Lower lobe of right lung (tissue), 2 donors: ENCODE measurements at places on chromosomes 3 and 15.

DNA sequence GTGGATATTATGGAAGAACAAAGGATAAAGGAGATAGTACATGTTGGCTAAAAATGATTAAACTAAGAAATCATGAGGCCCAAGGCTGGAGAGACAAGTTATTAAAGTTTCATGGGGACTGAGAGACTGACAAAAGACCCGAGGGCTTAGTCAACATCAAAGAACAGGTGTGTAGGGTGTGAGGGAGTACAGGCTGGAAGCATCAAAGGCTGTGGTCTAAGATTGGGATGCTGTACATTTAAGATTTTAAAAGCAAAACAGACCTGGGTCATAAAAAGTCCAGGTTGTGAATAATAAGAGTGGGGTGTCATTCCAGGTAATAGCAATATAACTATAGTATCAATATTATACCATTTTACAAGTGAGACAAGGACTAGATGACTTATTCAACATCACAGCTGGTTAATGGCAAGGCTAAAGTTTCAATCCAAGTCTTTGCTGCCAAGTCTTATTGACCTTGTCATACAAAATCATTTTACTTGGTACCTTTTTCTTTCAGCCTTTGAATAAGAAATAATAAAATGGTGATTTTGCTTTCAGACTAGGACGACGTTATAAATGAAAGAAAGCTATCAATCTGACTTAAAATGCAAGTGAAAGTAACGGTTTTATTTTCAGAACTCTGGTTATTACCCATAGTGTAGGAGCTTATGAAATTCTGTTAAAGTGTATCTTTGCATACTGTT, 211.6 kb downstream of the TNIK start:
- no peak for DNase-seq

- DNase-seq = no peak
These were observed 179.6 kb downstream of the NSMCE3 start for GRCh38 chr15:29089731-29090616.

DNA sequence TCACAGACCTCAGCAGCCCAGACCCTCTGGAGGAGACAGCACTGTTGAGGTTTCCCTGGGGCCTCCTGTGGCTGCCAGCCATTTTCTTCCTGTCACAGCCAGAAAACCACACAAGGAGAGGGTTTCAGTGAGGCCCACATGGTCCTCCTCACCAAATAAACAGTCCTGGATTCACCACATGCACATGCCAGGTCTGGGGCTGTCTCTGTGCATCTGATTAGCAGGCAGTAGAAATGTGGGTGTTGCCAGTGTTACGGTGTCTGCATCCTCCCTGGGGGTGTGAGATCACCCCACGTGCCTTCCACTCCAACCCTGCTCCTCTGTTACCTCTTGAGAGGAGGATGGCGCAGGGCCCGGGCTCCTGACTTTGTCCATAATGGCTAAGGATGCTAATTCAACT, 140.4 kb downstream of the CHDH start:
- peak; percentile 57 for DNase-seq

DNA sequence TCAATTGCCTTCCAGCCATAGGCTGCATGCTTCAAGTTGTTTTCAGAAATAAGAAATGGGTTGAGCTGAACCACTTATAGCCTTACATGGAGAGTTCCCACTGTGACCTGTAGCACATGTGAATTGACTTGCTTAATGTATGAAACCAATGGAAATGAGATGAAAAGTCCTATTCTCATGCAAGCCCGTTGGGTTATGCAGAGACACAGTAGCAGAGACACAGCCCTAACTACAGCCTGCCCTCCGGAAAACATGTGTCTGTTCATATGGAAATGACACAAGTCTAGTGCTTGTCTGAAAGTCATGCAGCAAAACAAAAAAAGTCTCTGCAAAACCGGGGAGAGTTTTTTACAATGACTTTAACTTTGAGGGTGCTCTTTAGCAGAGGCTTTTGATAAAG, 14.5 kb downstream of the HIGD2B start:
- no peak for DNase-seq

GRCh38 chr15:70198441-70199123, 100.9 kb upstream of the TLE3 start:
- DNase-seq = no peak

DNA sequence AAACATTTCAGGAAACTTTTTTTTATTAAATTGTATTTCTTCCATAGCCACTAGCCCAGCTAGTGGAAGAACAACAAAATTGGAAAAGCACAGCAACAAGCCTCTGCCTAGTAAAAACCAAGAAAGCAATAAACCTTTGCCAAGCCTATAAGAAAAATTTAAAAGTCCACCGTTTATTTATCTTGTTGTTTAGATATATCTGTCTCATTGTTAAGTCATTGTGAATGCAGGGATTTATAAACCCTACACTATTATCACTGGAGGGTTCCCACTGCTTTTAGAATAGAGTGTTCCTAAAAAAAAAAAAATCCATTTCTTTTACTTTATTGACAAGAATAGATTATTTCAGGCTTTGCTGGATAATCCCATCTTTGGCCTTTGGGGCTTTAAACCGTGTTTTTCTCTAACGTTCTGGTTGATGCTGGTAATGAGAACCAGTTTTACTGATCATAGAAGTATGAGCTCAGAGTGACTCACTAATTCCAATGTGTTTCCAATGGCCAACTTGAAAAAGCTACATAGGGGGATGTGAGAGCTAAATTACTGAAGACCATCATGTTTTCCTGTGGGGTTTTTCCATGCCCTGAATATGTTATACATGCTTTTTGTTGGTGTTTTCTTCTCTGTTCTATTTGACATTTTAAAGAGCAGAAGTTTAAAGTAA, 634.1 kb downstream of the RBMS3 start:
- no peak for DNase-seq

DNA sequence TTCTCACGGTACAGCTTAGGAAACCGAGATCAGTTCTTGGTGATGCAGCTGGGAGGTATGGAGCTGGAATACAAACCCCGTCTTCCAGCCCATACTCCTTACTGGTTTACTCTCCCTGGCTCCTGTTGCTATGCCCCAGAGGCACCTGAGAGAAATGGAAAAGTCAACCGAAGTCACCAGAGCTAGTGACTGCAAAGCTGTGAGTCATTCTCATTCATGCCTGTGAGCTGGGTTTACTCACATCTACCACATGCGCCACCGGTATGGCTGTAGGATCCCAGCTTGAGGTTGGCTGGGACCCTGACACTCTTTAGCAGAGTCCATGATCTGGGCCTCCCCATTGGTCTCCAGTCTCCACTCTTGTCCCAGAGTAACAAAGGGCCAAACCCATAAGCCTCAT, 111.5 kb upstream of the ETV5 start:
- no peak for DNase-seq

- no peak for DNase-seq
These were observed 101.6 kb downstream of the CPN2 start for GRCh38 chr3:194249323-194250097.

DNA sequence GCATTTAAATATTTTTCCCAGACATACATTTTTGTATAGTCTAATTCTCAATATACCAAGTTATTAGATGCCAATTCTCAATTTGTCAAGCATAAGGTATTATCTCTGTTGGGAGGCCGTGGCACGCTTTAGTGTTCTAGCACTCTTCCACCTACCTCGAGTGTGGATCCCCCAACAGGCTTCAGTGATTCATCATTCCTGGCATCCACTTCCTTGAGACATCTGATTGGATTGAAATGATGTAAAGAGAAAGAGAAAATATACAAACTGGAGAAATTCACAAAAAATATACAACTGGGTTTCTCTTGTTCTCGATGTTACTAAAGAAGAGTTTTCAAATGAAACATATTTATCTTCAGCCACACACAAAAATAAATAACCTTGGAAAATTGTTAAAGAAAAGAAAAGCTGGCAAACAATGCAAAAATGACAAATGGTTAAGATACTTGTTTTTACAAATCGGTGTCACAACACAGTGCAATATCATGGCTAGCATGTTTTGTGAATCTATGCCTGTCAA, 218.0 kb upstream of the CDIN1 start:
- DNase-seq = no peak

DNA sequence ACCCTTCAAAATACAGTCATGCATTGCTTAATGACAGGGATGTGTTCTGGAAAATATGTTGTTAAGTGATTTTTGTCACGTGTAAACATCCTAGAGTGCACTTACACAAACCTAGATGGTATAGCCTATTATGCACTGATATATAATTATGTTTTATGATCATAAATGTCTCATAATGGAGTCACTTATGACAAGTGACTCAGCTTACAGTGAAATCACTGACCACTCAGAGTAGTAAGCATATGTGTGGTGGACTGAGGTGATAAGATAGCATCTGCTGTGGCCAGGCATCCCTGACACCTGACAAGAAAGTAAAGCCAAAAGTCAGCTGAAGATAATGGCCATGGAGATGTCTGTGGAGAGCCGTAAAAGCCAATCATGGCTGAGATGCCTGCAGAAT, 5.4 kb downstream of the ACAD11 start:
- no peak for DNase-seq

DNA sequence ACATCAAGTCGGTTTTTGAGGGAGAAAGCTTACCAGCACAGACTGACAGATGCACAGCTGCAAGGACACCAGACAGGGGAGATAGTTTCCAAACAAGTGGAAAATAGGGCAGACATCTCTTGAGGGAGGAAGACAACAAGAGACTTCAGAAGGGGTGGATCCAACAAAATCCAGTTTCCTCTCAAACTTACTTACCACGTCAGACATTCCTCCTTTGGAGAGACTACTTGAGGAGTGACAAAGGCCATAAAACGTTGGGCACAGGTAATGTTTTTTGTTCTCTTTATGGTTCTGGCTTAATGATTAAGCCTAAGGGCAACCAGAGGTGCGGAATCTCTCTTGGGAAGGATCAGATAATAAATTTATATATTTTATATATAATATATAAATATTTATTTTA, 76.1 kb downstream of the CD200 start:
- no peak for DNase-seq

DNA sequence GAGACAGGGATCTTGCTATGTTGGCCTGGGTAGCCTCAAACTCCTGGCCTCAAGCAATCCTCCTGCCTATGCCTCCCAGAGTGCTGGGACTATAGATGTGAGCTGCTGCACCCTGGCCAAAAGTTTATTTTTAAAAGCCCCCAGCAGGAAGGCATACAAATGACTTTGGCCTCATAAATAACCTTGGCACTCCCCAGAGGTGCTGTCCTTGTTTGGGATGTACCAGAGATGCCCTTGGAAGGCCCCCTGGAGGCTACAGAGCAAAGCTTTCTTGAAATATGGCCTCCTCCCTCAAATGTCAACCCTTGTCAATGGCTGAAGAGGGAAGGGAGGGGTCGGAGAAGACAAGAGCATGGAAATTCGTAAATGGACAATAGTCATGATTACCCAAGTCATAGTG, 14.0 kb upstream of the RTP3 start:
- no peak for DNase-seq

GRCh38 chr3:9928158-9928557, 5.5 kb upstream of the CRELD1 start:
- DNase-seq = no peak

GRCh38 chr15:48794697-48795134, 16.2 kb downstream of the CEP152 start:
- DNase-seq = no peak

DNA sequence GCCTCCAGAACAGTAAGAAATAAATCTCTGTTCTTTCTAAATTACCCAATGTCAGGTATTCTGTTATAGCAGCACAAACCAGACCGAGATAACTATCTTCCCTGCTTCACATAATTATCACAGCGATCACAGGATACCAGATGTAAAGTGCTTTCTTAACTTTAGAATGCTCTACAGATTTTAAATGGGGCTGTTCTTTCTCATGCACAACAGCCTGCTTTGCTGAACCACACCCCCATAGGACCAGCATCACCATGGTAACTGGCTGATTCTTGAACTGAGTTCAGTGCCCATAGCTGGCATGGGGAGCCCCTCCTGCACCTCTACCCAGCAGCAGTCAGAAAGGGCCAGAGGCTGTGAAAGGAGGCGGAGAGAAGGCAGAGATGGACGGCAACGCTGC, 7.8 kb downstream of the CD80 start:
- no peak for DNase-seq

DNA sequence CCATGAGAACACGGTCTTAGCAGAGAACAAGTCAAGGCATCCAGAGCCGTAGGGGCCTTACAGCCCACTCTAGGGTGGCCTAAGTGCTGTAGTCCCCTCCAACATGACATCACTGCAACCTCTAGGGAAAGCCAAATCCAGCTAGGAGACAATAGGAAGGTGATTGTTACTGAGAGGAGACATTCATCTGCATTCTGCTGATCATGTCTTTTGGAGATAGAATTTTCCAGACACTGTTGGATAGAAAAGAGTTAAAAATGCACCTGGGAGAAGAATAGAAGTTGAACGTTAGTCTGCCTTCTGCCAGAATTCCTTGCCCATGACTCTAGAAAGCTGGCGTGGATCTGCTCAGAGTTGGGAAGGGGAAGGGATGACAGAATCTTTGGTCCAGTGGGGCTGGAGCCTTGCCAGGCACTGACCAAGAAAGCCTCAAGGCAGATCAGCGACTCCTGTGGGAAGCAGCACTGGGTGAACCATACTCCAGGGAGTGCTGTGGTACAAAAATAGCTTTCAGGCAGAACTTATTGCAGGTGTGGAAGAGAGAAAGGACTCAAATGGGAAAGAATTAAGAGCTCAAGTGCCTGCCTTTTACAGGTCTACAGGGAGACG, 44.8 kb upstream of the RAF1 start:
- no peak for DNase-seq

DNA sequence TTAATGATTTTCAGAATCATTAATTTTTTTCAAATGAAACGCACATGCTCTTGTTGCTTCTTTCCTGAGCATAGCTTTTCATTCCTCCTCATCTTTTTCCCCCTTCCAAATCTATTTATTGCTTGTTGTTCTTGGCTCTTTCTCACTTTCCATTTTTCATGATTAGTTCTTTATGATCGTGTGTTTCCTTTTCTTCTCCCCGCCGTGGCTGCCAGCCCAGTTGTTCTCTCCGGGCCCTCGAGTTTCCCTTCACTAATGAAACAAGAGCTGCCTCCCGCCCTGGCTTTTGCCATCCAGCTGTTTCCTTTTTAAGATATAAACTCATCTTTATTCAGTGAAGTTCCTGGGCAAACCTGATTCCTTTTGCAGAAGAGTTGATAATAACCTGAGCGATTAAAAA, 170.2 kb upstream of the NR2F2 start:
- no peak for DNase-seq

DNA sequence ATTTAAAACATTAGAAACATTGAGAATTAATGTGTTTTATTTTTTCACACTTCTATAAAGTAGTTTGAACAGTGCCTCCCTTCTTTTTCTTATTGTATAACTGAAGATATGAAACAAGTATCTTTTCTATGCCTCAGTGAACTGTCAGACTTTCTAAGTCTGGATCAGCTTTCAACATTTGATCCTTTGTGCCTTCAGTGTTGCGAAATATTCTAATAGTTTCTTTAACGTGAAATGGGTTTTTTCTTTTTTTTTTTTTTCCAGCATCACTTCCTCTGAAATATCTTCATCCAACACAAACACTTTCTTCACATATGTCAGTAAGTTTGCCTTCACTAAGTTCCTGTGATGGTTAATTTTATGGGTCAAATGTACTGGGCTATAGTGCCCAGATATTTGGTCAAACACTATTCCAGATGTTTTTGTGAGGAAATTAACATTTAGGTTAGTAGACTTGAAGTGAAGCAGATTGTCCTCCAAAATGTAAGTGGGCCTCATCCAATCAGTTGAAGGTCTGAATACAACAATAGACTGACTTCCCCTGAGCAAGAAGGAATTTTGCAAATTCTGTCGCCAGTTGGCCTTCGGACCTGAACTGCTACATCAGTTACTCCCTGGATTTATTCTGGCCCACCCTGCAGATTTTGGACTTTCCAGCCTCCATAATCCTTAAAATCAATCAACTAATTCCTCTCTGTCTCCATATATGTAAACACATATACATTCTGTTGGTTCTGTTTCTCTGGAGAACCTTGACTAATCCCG, 6.4 kb upstream of the CPOX start:
- DNase-seq = no peak

GRCh38 chr3:46942076-46942475, 34.5 kb downstream of the CCDC12 start:
- DNase-seq = peak; percentile 20
